ENCODE measurements at places on chromosomes 2 and 18.
A peak's percentile ranks its signal among the peaks of the same experiment; 100 is the strongest.

GRCh38 chr18:23814991-23815614, 125.8 kb downstream of the LAMA3 start:
- no peak for DNase-seq

DNA sequence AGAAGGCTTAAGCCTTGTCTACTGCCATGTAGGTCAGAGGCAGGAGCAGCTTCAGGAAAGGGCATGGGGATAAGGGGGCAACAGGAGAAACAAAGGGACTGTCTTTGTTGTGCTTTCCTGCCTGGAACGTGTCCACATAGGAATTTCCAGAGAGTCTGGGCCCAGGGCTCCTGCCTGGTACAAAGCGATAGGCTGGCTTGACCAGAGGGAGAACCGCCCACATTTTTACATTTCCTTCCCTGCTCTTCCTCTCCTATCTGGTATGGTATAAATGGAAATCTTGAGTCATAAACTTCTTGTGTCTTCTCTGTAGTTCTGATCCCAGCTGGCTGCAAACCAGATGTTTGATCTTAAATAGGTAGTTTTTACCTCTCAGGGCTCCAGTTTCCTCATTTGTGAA, 414.8 kb downstream of the HRH4 start:
- peak; percentile 14 for DNase-seq

GRCh38 chr18:63440881-63441280, 18.6 kb upstream of the VPS4B start:
- DNase-seq, result no peak

GRCh38 chr2:60252581-60253150, 300.8 kb downstream of the BCL11A start:
- DNase-seq, result no peak

- no peak for DNase-seq
Measured at GRCh38 chr2:85436836-85437487, 18.4 kb downstream of the SH2D6 start.

DNA sequence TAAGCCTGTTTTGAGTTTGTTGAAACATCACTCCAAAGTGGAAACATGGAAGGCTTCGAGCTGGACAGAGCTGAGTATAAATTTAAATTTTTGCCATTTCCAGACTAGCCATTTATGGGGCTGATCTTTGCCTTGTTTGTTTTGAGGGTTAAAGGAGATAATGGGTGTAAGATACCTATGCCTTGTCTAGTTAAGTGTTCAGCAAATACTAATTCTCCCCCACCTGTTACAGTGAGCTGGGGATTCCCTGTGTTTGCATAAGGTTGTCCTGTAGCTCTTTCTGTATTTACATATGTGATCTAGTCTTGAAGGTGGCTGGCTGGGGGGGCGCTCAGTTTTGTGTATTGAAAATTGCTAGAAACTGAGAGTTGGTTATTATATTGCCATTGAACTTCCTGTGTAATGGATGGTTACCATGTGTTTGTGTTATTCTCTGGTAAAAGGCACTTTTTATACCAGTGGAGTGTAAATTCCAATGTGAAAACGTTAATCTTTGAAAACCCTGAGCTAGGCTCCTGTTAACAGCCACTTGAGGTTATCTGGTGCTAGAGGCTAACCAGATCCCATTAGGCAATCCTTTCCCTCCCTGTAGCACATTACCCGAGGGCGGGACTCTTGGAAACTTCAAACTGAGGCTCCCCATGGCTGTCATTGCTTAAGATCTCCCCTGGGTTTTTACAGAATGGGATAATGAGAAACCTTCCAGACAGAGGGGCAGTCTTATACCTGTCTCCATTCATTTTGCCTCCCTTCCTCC, 26.7 kb downstream of the TANC1 start:
- peak; percentile 10 for DNase-seq

- no peak for DNase-seq
Measured at GRCh38 chr2:157296490-157296889, 29.1 kb downstream of the ERMN start.

DNA sequence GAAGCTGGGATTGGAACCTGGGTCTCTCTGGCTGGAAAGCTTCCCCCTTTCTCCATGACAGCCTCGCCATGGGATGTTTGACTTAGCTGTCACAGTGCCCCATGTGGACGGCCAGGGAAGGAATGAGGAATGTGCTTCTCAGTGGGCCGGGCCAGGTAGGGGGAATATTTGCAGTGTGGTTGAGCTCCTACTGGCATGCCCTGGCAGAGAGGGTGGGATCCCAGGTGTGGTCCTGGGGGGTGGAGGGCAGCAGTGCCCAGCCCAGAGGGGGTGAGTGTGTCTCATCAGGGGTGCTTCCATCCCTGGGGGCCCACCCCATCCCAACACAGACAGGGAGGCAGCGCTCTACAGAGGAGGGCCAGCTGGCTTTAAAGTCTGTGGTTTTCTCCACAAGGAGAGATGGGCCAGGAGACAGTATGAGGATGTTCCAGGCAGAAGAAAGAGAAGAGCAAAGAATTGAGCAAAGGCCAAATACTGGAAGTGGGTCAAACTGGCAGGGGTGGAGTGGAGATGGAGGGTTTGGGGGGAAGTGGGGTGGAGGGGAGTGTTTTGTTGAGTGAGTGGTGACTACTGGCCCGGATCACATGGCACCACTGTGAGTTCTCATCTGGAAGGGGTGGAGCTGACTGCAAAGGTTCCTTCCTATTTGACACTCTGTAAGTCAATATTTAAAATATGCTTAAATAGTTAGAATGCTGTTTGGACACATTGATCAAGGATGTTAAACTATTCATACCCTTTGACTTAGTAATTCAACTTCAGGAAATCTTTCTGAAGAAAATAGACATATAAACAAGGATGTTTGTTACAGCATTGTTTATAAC, 94.0 kb downstream of the MYCN start:
- DNase-seq, result no peak

DNA sequence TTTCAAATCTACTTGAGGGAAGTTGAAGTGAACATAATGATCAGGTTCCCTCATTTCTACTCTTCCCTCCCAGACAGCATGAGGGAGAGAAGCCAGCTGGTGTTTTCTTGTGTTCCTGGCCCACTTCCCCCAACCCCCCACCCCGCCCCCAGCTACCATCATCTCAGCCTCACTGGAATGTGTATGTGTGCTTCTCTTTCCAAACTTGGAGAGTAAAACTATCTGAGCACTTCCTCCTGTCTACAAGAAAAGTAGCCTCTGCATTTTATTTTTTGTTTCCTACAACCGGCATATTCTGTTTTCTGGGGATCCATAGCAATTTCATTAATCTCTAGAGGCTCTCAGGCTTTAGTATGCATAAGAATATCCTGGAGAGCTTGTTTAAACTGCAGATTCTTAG, 53.6 kb upstream of the GRHL1 start:
- peak; percentile 51 for DNase-seq

GRCh38 chr2:67899187-67899586, 163.6 kb downstream of the C1D start:
- DNase-seq, result no peak

DNA sequence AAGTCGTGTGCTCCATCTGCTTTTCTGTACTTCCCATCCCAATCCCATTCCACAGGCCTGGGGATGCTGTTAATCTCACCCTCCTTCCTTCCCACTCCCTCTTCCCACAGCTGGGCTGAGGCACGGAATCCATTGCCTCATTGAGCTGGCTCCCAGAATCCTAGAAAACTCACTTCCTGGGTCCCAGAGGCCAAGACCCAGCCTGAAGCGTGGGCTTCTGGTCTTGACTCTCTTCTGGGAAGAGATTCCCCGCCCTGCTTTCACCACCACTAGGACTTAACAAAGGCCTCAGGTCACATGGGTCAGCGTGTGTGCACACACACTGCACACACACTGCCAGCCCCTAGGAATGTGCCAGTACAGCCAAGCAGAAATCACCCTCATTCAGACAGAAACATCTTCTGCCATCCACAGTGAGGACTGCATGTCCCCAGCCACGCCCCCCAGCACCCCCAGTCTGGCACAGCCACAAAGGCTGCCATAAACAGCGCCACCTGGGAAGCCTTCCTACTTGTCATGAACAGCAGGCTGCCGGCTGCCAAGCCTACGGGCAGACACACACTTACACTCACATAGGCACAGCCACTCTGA, 165.8 kb downstream of the TNS1 start:
- DNase-seq, result peak; percentile 65

- DNase-seq, result peak; percentile 8
Measured at GRCh38 chr2:8239531-8240088, 442.2 kb upstream of the ID2 start.

DNA sequence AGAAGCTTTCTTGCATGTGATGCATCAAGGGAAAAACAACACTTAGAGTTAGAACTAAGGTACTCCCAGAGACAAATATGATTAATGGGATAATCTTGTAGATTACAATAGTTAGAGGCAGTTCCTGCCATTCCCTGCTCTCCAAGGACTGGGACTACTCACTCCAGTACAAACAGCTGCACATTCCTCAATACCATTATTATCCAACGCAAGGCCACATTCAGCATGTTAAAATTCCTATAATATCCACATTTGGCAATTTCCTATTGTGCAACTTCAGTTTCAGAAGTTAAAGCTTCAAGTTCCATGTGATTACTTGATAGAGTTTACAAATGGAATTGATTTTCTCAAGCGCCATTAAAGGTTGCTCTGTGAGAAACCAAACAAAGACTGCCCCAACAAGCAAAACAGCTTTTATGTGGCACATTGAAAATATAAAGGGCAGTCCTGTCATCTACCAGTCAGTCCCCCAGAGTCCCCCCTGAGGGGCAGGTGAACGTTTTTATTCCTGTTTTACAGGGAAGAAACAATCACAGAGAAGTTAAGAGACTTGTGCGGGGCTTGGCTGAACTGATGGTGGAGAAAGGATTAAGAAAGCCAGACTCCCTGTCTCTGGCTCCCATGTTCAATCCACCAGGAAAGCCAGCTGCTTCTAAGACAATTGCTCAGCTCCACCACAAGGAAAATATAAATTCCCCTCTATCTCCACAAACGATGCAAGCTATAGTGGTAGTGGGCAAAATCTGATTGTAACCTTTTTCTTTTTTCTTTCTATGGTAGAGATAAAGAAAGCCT, 72.6 kb downstream of the TXNL1 start:
- DNase-seq, result peak; percentile 96

- no peak for DNase-seq
Measured at GRCh38 chr18:63192885-63193349, 126.7 kb downstream of the BCL2 start.

DNA sequence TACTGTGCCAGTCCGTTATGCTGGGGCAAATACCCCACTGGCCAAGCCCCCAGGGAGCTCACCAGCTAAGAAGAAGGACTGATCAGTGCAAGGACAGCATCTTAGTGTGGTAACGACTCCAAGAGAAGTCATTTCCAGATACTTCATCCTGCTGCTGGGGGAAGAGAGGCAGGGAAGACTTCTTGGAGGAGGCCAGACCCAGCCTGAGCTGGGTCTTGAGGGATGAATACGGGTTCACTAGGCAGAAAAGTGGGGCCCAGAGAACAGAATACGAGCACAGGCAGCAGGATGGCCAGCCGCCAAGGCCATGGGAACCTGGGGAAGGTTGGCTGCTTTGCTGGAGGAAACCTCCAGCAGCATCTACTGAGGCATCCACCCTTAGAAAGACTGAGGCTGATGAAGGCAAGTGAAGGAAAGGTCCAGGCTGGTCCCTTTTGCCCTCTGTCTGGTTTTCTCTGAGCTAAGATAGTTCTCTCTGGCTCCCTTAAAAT, 84.1 kb downstream of the GLI2 start:
- peak; percentile 4 for DNase-seq

- no peak for DNase-seq
Measured at GRCh38 chr2:205776720-205777119, 94.4 kb downstream of the NRP2 start.

- DNase-seq, result no peak
Measured at GRCh38 chr18:57798713-57799373, 4.3 kb downstream of the ATP8B1 start.

DNA sequence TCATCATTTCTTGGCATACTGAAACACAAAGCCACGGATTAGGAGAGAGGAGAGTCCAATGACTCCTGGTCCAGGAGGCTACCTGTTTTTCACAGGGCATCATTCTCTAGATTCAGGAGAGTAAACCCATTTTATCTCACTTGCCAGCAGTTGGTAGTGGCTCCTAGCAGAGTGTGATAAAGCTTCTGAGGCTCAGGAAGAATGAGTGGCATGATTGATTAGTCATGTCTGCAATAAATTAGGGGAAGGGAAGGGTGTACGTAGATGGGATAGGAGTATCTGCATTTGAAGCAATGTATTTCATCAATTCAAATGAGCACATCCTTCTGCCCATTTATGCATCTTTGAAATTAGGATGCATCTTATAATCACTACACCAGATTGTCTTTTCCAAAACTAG, 31.1 kb upstream of the PNO1 start:
- no peak for DNase-seq

DNA sequence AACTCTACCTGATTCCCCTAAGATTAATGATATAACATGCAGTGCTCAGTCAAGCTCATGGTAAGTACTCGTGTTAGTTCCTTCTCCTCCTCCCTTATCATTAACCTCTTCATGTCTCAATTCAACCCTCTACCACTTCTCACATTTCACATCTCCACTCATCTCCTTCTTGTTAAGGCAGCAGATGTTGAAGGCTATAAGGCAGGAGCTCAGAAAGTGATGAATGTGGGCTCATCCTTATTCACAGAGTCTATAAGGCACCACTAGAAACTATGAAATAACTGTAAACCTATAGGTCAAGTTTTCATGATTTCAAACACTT, 56.0 kb downstream of the CLHC1 start:
- no peak for DNase-seq

GRCh38 chr2:97708048-97708380, 5.4 kb upstream of the ZAP70 start:
- no peak for DNase-seq

GRCh38 chr2:234373060-234373459, 123.8 kb downstream of the ARL4C start:
- no peak for DNase-seq

DNA sequence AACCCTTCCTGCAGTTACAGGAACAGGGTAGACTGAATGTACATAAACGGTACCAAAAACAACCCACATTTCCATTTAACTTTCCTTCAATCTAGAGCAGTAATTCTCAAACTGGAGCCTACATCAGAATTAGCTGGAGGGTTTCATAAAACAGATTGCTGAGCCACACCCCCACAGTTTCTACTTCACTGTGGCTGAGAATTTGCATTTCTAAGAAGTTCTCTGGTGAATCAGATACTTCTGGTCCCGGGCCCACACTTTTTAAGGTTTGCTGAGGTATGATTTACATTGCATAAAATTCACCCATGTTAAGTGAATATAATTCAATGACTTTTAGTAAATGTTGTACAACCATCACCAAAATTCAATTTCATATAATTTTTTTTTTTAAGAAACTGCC, 113.7 kb downstream of the SRBD1 start:
- peak; percentile 10 for DNase-seq

DNA sequence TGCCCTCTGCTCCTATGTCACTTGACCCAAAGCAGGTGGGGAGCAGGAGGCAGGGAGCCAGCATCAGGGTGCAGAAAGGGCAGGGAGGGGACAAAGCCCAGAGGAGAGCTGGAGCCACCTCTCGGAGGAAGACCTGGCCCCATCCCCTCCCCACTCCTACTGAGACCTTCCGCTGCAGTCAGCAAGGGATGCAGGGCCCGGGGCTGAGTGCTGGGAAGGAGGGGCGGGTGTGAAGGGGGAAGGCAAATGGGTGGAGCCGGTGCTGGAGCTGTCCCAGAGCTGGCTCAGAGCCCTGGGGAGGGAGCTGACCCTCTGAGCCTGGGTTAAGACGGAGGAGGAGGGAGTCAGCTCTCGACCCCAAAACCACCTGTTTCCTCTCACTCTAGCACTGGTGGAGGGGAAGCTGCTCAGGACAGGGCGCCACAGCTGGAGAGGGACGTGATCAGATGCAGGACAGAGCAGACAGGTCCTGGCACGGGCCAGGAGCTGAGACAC, 33.8 kb downstream of the HS1BP3 start:
- DNase-seq, result no peak

- no peak for DNase-seq
Measured at GRCh38 chr18:76484749-76485387, 10.2 kb downstream of the ZNF516 start.

- no peak for DNase-seq
Measured at GRCh38 chr2:221102896-221103688, 469.0 kb downstream of the EPHA4 start.

Measured in fibroblast of skin of right biceps (primary cell).